Calu3 (cell line): ENCODE measurements at places on chromosomes 3 and 15.

- DNase-seq: peak; percentile 45
Observed at GRCh38 chr3:175726228-175726627, 867.1 kb downstream of the NAALADL2 start.

GRCh38 chr15:57703387-57703786 is 3.1 kb upstream of the POLR2M start:
- no peak for DNase-seq

GRCh38 chr15:73346735-73347312 is 21.9 kb downstream of the HCN4 start:
- DNase-seq: peak; percentile 85

GRCh38 chr3:50189274-50189673 is 2.1 kb upstream of the GNAT1 start:
- peak; percentile 79 for DNase-seq

DNA sequence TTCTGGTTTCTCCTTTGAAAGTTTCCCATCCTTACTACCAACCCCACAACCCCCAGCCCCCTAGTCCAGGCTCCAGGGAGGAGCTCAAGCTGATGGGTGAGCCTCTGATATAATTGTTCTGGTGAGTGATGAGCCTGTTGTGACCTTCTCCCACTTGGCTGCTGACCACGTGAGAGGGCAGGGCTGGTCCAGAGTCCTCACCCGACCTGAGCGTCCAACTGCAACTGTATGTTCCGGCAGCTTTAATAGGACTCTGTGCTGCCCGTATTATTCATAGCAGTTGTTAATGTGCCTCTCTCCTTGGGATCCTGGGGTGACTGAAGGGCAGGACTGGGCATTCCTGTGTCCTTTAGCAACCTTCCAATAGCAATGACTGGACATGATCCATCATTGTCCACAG is 56.2 kb downstream of the B3GNT5 start:
- DNase-seq: no peak

- no peak for DNase-seq
Observed at GRCh38 chr15:84605554-84605882, 4.7 kb downstream of the ZSCAN2 start.

GRCh38 chr3:127820221-127820825 is 2.0 kb downstream of the MGLL start:
- DNase-seq: peak; percentile 90

DNA sequence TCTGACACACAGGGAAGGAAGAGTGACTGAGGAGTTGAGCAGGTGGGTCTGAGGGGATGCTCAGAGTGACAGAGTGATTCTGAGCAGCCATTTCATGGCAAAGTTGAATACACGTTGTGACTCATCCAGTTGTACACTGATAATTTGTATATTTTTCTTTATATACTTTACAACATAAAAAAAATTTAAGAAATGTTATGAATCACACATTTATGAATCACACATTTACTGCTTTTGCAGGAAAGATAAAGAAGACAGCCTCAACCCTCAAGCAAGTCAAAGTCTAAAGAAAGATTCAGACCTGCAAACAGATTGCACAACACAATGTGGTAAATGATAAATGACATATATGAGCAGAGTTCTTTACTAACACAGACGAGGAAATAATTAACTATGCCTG is 21.0 kb upstream of the CHMP2B start:
- DNase-seq: no peak

- DNase-seq: no peak
Observed at GRCh38 chr15:44570361-44570760, 33.4 kb downstream of the EIF3J start.

DNA sequence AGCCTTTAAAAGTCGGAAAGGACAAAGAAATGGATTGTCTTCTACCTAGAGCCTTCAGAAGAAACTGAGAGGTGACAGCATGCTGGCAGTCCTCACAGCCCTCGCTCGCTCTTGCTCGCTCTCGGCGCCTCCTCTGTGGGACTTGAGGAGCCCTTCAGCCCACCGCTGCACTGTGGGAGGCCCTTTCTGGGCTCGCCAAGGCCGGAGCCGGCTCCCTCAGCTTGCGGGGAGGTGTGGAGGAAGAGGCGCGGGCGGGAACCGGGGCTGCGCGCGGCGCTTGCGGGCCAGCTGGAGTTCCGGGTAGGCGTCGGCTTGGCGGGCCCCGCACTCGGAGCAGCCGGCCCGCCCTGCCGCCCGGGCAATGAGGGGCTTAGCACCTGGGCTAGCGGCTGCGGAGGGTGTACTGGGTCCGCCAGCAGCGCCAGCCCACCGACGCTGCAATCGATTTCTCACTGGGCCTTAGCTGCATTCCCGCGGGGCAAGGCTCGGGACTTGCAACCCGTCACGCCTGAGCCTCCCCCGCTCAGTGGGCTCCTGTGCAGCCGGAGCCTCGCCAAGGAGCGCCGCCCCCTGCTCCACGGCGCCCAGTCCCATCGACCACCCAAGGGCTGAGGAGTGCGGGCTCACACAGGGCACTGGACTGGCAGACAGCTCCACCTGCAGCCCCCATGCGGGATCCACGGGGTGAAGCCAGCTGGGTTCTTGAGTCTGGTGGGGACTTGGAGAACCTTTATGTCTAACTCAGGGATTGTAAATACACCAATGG is 953.8 kb upstream of the GBE1 start:
- DNase-seq: no peak

GRCh38 chr3:194671511-194671899 is 486 bp downstream of the LSG1 start:
- peak; percentile 60 for DNase-seq
